Cortex of kidney (tissue), 1 donor: ENCODE measurements at places on chromosomes 11 and 22.

GRCh38 chr11:110000850-110001249 lies 92.3 kb upstream of the ZC3H12C start:
- no peak for DNase-seq

DNA sequence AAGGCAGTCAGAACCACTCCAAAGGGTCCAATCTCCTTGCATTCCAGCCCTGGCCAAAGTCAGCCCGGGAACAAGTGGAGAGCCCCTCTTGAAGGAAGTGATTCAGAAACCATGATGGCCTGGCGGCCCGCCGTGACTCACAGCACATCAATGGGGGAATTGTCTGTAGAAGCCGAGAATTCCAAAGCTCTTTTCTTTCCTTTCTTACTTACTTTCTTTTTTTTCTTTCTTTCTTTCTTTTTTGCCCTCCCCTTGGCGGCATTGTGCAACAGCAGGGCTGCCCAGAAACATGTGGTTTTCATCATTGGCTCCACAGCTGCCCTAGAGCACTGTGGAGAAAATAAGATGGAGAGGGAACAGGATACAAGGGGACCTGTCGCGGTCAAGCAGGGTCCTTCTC lies 140.2 kb upstream of the TIMP3 start:
- no peak for DNase-seq

GRCh38 chr11:68714060-68714856 lies 29.9 kb downstream of the GAL start:
- no peak for DNase-seq

GRCh38 chr11:45285250-45285828 lies 802 bp downstream of the SYT13 start:
- DNase-seq: no peak

DNA sequence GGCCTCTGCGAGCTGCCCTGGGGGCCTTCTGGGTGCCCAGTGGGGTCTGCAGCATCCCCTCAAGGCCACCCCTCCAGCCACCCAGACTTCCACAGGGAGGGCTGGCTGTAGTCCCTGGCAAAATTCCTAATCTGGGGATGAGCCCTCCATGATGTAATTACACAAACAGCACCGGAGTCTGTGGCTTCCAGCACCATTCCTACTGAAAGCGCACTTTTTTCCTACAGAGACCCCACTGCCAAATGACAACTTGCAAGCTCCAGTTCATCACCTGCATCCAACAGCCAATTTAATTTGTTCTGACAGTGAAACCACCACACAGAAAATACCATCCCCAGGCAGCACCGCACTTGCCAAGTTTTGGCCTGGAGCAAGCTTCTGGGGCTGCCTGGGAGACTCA lies 70.4 kb downstream of the TRMU start:
- no peak for DNase-seq
